ENCODE measurements at places on chromosomes 6 and 20.

DNA sequence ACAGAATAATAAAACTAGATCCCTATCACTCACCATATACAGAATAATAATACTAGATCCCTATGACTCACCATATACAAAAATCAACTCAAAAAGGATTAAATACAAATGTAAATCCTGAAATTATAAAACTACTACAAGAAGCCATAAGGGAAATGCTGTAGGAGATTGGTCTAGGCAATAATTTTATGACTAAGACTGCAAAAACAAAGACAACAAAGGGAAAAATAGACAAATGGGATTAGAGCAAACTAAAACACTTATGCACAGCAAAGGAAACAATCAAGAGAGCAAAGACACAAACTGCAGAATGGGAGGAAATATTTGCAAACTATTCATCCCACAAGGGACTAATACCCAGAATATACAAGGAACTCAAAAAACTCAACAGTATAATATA lies 4.1 kb upstream of the RNF217 start:
- DNase-seq = no peak

GRCh38 chr6:167988154-167988495 lies 9.3 kb upstream of the KIF25 start:
- no peak for DNase-seq

DNA sequence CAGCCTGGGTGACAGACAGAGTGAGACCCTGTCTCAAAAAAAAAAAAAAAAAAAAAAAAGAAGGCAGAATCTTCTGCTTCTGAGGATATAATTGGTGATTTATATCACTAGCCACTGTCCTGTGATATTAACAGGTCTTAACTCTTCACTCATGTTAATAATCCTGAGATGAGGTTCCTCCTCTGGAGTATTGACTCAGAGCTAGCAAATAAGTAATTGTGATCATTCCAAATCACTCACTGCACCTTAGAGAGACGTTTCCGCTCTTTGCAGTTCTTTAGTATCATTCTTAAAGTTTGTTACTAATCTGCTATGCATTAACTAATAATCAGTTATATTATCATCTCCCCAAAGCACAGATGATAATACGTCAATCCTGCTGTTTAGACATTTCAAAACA lies 41.6 kb upstream of the NOX3 start:
- DNase-seq = no peak

- no peak for DNase-seq
Observed at GRCh38 chr20:34892671-34893070, 16.3 kb downstream of the ACSS2 start.

DNA sequence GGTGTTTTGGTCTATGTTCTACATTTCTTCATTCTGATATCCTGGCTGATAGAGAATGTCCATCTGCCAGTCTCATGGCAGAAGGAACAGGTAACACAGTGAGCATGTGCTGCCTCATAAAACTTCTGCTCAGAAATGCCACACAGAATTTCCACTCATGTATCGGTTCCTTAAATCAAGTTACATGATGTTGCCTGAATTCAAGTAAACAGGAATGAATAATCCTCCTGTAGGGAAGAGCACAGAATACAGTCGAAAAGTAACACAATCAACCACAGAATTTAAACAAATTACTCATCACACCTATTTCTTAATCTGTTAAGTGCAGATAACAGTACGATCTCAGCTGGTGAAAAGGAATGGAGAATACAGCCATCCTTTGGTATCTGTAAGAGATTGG lies 74.7 kb downstream of the FAM217A start:
- no peak for DNase-seq

DNA sequence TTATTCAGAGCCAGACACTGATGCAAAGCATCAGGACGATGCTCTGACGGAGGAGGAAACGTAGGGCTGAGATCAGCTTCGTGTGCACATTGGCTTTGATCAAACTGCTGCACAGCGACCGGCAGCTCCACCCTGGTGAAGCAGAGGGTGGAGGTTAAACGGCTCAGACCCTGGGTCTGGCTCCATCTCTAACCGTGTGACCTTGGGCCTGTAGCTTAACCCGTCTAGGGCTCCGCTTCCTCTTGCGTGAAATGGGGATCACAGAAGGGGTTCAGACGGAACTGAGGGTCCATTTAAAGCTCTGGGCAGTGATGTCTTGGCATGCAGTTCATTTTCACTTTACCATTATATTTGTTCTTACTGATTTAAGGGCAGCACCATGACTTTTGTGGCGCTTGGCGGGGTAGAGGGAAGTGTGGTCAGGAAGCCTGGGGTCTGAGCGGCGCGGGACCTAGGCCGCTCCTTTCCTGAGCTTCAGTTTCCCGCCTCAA lies 644 bp downstream of the RBL1 start:
- DNase-seq = no peak

DNA sequence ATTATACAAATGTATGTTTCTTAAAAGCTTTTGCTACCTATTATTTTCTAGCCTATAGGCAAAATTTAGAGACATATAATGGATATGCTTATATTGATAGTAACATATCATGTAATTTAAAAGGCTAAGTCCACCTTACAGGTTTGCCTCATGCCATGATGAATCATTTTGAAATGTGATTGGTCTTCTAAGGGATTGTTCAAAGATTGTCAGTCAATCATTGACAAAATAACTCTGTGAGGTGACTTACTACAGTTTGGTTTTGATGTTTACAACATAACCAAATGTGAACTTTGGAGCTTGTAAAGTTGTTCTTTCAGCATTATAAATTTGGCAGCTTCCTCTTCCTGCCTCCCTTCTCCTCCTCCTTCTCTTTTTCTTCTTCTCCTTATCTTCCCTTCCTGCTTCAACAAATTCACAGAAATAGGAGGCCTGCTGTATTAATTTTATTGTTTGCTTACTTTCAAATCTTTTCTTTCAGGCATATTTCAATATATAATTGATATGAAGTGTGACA lies 39.7 kb upstream of the ZFP64 start:
- DNase-seq = no peak

DNA sequence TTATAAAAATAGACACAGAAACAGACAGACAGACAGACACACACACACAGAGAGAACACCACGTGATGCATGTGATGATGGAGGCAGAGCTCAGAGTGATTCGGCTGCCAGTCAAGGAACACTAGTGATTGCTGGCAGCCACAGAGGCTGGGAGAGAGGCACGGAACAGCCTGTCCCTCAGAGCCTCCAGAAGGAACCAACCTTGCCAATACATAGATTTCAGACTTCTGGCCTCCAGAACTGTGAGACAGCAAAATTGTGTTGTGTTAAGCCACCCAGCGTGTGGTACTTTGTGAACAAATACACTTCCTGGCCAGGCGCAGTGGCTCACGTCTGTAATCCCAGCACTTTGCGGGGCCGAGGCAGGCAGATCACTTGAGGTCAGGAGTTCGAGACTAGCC lies 9.5 kb upstream of the PARD6B start:
- no peak for DNase-seq

DNA sequence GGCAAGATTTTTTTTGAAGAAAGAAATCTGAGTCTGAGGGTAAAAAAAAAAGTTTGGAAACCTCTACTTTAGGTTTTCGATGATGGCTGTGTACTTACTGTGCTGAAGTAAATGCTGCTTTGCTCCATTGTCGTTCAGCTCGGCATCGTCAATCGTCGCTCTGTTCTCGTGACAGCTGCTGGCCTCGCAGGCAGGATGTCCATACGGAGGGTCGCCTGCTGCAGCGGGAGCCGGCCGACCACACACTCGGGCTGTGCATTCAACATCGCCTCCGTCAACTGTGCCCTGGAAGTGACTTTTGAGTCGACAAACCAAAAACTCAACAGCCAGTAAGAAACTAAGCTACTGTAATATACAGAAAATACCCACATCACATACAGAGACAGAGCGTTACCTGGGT lies 53.1 kb upstream of the SMOC2 start:
- no peak for DNase-seq

DNA sequence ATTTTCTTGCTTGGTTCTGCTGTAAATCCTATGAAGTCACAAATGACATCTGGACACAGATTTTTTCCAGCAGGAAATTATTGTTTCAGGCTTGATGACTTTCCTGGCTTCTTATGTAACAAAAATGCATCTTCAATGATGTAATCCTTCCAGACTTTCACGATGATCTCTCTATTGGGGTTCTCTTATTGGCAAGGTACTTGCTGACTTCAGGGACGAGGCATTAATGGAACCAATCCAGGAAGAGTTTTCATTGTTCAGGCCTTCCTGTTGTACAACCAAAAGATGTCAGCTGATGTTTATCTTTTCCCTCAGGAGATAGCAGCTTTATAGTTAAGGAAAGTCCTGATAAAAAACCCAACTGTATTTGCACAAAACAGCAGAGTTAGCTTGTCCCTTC lies 118.5 kb upstream of the MMS22L start:
- no peak for DNase-seq

DNA sequence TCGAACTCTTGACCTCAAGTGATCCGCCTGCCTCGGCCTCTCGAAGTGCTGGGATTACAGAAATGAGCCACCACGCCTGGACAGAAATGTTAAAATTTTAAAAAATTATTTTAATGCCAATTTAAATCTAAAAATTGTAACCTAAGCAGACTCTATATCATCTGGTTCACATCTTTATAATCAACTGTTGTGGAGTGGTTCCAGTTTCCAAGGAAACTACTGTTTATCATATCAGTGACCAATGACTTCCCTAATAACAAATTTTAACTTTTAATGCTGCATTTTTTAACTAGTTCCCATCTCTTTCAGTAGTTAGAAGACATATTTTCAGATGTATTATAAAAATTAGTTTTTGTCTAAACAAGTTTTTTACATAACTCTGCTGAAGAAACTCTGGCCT lies 5.2 kb upstream of the BTN3A2 start:
- DNase-seq = no peak

- DNase-seq = no peak
Observed at GRCh38 chr6:21653323-21653722, 59.8 kb downstream of the SOX4 start.

DNA sequence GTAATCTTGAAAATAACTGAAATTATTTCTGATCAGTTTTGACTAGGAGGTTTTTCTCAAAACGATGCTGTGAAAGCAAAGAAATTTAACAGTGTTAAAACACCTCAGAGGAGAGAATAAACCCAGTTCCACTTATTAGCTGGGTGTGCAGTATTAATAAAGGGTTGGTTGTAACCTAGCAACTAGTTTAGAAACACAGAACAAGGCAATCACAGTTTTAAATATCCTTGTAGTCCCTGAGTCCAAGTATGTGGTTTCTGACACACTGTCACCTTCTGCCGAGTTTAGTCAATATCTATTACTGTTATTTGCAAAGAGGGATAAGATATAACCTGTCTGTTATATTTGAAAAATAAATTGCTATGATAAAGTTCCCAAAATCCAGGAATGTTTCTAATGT lies 70.2 kb upstream of the INSM1 start:
- no peak for DNase-seq

DNA sequence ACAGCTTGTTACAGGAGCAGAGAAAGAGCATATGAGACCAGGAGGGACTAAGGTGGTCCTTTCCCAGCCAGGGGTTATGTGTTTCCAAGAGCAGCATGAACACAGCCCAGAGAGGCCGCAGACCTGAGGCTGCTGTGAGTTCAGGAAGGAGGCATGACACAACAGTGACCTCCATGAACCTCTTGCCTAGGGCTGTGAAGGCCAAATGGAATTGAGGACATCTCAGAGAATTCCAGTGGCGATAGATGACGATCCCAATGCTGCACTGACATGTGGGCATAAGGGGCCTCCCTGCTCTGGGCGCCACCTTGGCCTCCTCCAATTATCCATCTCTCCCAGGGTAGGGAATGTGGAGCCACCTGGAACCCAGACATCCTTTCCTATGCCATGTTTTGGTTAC lies 79.9 kb upstream of the FUCA2 start:
- no peak for DNase-seq

GRCh38 chr6:6588064-6588923 lies at the start of gene LY86:
TSS of gene LY86 (plus strand) at chr6:6588720. CDS start at chr6:6588735, 15 bp downstream.
- DNase-seq = no peak

GRCh38 chr20:52078289-52078688 lies 113.3 kb downstream of the ZFP64 start:
- DNase-seq = no peak

- DNase-seq = peak; percentile 18
Observed at GRCh38 chr20:17504898-17505635, 26.1 kb downstream of the BFSP1 start.

DNA sequence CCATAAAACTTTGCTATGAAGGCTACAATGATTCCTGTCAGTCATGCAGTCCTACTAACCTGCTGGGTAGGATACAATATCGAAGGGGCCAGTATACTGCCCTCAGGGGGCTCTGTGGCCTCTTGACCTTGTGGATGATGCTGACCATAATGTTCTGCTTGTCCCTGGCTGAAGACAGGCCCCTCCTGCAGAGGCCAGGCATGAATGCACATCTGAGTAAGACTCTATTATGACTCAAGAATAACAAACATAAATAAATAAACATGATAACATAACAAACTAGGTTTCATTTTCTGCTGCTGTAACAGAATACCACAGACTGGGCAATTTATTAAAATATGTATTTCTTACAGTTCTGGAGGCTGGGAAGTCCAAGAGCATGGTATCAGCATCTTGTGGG lies 44.0 kb upstream of the POU5F1 start:
- no peak for DNase-seq

GRCh38 chr6:28920281-28920680 lies 3.5 kb downstream of the TRIM27 start:
- DNase-seq = no peak

DNA sequence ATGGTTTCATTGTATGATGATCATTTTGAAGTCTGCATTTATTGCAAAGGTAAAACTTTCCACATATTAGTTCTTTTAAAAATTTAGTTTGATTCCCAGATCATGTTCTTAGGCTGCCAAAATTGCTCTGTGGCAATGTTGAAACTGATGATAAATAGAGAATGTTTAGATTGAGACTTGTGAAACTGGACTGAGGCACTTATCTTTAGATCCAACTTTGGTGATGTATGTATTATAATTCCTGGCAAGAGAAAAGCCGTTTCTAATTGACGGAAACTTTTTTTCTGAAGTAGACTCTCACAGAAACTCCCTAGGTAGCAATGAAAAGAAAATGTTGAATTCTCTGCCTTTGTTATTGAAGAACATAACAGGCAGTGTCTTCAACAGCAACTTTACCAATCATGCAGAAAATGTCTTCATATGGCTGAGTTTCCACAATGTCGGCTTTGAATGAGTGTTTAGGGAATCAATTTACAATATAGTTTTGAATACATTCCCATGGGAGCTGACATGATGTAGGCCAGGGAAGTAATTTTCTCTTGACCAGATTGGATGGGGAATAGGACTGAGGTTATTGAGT lies 456.2 kb downstream of the CD109 start:
- no peak for DNase-seq

All from stimulated activated CD8-positive, alpha-beta memory T cell treated with anti-CD3 and anti-CD28 coated beads, Interleukin-4, amount 100 ng/mL, for 4 hours (primary cell).